ENCODE measurements at places on chromosomes 16 and 17.

DNA sequence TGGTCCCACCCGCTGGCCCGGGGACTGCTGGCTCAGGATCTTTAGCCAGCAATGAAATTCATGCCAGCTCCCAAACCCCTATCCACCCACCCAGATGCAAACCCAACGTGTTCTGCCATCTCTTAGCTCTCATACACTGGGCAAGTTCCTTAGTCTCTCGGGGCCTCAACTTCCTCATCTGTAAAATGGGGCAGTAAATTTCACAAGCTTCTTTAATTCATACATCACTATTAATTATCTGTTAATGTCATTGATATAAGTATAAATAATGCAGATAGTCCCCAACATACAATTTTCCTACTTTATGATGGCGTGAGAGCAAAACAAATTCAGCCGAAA is 398.7 kb downstream of the SOX9 start:
- no peak for DNase-seq

DNA sequence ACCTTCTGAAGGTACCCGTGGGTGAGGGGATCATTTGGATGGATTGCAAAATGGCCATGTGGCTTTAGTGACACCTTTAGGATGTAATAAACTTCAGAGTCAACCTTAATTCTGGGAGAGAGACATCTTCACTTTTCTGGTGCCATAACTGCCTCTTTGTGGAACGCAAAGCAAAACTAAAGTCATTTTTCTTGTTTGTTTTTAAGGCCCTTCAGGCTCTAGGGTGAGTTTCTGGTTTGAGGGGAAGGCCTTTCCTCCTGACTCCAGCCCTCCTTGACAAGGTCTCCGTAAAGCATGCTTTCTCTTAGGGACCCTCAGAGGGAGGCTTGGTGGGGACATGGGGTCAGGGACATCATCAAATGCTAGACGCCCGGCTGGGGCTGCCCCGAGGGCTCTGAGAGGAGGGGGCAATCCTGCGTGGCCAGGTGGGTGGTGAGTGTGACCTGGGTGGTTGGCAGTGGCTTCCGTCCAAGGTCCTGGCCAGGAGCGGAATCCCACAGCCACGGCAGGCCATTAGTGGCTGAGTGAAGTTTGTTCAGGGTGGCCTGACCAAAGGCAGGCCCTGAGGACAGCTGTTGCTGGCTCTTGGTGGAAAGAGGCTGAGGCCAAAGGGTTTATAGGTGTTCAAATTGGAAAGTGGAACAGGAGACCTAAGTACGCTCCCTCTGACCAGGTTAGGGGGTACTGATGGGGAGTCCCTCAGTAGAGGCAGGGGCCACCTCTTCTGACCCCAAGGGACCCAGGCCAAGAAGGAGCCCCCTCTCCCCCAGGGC is 112.2 kb downstream of the METRNL start:
- no peak for DNase-seq

DNA sequence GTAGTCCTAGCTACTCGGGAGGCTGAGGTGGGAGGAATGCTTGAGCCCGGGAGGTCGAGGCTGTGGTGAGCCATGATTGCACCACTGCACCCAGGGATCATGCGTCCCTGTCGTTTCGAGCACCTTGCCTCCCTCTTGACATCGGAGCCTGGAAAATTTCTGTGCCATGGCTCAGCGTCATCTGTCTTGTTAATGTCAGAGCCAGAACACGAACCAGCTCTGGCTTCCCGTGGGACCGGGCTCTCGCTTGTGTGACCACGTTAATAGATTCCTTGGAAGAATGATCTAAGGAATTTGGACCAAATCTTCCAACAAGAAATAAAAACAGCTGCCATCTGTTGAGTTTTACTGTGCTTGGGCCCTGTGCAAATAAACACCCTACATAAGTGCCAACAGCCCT is 117.7 kb downstream of the ABCC1 start:
- peak; percentile 83 for DNase-seq

- no peak for DNase-seq
Measured at GRCh38 chr17:83193336-83194185, 114.2 kb downstream of the METRNL start.

- no peak for DNase-seq
Measured at GRCh38 chr16:14449334-14449733, 180.7 kb downstream of the PARN start.

Measured in NCI-H2171 (cell line).